ENCODE measurements at places on chromosomes 1 and 21. TPM values are rescaled to one million over a fixed set of nuclear protein-coding genes. Genes with fewer than 3 reads are reported as not detected.
A peak's percentile ranks its signal among the peaks of the same experiment; 100 is the strongest.

- peak; percentile 54 for DNase-seq
Measured at GRCh38 chr1:206557636-206558473, 50.5 kb downstream of the RASSF5 start.

GRCh38 chr1:201561195-201561564, 22.3 kb downstream of the NAV1 start:
- no peak for DNase-seq

GRCh38 chr1:100188617-100189016, 10.6 kb upstream of the LRRC39 start:
- DNase-seq: no peak

GRCh38 chr1:115237507-115237906, 100.5 kb downstream of the NGF start:
- DNase-seq: no peak

- no peak for DNase-seq
Measured at GRCh38 chr1:112524986-112525385, 16.2 kb downstream of the WNT2B start.

GRCh38 chr1:172997941-172998361, 52.8 kb downstream of the TNFSF18 start:
- DNase-seq: no peak

DNA sequence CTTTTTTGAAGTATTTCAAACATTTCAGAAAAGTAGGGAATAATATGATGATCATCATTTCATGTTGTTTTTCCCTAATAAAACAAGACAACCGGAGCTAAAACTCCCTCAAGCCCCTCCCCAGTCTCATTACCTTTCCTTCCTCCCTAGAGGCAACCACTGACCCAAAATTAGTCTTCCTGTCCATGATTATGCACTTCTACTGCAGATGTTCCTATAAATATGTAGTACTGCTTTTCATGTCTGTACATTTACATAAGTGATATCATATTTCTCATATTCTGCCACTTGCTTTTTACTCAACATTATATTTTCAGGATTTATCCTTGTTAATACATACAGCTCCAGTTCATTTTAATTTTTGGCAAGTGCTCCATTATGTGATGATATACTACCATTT, 58.7 kb upstream of the GOLT1A start:
- DNase-seq: no peak

DNA sequence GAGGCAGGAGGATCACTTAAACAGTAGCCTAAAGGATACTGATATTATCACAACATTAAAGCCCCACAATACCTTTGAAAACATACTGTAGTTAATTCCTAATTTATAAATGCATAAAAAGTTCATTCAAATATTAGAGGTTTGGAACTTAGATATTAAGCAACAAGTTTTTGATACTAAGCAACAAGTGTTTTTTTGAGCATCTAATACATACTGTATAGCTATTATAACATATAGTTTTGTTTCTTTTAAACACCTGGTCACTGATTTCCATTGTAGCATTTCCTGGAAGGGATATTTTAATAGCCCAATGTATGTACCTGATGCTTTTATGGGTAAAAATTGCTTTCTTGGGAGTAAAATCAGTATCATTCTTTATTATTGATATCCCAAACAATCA, 4.5 kb downstream of the UHMK1 start:
- DNase-seq: no peak

The AK5 gene
- 4.6 TPM for total RNA-seq

The SLAMF9 gene
- total RNA-seq: not detected

Data from activated CD8-positive, alpha-beta T cell treated with anti-CD3 and anti-CD28 coated beads for 36 hours (primary cell).